ENCODE measurements at places on chromosomes 1 and 21. TPM values are rescaled to one million over a fixed set of nuclear protein-coding genes. Genes with fewer than 3 reads are reported as not detected.

The C1QB gene
- total RNA-seq: 0.32 TPM

The ZBTB7B gene
- 57.0 TPM for total RNA-seq

The FMO4 gene
- 1.4 TPM for total RNA-seq

The NTMT2 gene
- total RNA-seq: not detected

- DNase-seq: no peak
Measured at GRCh38 chr1:11878891-11879190, 20.1 kb upstream of the NPPB start.

GRCh38 chr1:23563003-23563402, 3.7 kb upstream of the ID3 start:
- no peak for DNase-seq

GRCh38 chr21:41868062-41868710, 11.0 kb downstream of the PRDM15 start:
- DNase-seq: no peak

DNA sequence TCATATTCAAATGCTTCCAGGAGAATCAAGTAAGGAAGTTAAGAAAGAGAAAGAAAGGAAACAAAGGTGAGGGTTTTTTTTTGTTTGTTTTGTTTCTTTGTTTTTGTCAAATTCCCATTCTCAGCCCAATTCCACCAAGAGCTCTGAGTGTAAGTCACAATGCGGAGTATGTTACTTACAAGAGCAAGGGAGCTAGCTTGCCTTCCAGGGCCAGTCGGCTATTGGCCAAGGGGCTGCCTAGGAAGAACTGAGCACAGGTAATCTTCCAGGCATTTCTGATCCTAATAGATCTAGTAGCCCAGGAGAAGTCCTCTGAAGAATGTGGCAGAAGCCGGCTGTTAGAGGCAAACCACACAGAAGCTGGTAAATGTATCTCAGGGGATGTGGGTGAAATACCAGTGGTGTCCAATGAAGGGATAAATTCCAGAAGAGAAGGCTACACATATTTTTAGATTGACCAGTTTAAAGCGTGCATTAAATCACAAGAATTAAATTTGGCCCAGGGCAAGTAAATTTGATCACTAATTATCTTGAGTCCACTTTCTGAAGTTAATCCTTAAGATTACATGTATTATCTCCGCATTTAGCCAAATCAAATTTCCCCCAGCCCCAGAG, 239.6 kb upstream of the ADAMTS5 start:
- DNase-seq: no peak

GRCh38 chr1:20325844-20326420, 35.3 kb downstream of the VWA5B1 start:
- DNase-seq: no peak

DNA sequence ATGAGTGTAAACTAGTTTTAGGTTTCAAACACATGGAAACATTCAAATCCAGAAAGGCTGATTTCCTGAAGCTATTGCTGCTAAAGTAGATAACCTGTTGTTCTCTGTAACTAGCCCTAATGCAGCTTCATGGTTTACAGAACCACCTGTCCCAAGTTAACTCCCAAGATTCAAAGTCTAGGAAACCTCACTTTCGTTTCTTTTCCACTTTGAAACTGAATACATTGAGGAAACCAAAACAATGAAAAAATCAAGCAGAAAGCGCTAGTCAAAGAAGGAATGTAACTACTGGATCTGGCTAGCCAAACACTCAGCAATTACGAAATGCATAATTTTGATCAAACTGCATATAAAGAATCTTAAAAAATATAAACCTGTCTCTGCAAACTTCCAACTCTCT, 17.8 kb downstream of the SLC16A1 start:
- no peak for DNase-seq

All from HCT116 (cell line).